ENCODE measurements at places on chromosomes 16 and 17.

- DNase-seq = no peak
Measured at GRCh38 chr17:55677446-55677845, 45.2 kb downstream of the TMEM100 start.

- no peak for DNase-seq
Measured at GRCh38 chr17:55295411-55296170, 30.8 kb downstream of the HLF start.

DNA sequence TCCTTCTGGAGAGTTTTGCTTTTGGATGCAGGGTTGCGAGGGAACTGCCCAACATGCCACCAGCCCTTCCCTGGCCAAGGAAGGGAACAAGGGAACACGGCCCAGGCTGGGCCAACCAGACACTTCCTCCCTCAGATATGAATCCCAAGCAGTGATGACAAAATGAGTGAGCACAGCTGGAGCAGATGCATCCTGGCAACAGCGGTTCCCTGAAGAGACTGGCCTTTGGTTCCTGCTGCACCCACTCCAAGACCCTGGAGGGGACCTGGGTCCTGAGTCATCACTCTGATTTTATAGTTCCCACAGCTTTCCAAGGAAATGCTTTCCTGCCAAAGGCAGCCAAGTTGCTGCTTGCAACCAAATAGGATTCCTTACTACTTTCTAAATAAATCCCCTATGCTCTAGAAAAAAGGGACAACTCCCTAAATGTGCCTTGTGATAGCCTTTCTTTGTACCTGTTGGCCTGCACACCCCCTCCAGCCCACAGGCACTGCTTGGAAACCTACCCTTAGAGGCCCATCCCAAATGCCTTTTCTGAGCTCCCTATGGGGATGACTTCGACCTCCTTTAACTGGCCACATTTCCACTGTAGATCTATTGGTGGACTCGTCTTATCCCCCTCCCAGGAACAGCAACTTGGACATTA lies 5.3 kb downstream of the ST3GAL2 start:
- DNase-seq = no peak

GRCh38 chr16:67190448-67191399 lies 788 bp upstream of the EXOC3L1 start:
- no peak for DNase-seq

- no peak for DNase-seq
Measured at GRCh38 chr17:28325211-28325610, 6.2 kb downstream of the TMEM97 start.

- DNase-seq = no peak
Measured at GRCh38 chr16:51868631-51869030, 678.3 kb downstream of the TOX3 start.

DNA sequence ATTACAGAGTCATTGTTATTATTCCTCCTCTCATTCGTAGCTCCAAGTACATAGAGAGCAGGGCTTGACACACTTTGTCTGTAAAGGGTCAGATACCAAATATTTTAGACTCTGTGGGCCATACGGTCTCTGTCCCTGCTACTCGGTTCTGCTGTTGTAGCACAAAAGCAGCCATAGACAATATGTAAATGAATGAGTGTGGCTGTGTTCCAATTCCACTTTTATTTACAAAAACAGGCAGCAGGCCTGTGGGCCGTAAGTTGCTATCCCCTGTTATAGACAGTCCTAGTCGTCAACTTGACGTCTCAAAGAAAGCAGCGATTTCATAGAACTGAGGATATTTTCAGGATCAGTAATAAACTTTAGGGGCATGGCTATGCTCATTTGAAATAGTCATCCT lies 161.6 kb downstream of the MSI2 start:
- no peak for DNase-seq

DNA sequence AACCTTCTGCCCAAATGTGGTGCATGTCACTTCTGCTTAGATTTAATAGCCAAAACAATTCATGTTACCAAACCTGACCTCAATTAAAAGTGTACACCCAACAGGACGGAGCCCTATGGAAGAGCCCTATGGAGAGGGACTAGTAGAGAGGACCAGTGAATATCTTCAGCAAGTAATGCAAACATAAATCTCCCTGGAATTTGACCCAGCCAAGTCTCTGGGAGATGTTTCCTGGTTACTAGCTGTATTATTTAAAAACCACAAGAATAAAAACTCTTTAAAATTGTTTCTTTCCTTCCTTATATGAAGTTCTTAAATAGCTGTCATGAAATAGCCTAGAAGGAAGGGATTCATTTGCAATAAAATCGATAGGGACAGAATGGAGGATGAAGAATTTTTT lies 255.8 kb downstream of the CDH11 start:
- no peak for DNase-seq

GRCh38 chr16:2816751-2817339 lies at the start of gene PRSS21:
TSS of gene PRSS21 (plus strand) at chr16:2817237. CDS start at chr16:2817269, 32 bp downstream.
- no peak for DNase-seq

GRCh38 chr16:83059237-83059636 lies 432.5 kb downstream of the CDH13 start:
- no peak for DNase-seq

DNA sequence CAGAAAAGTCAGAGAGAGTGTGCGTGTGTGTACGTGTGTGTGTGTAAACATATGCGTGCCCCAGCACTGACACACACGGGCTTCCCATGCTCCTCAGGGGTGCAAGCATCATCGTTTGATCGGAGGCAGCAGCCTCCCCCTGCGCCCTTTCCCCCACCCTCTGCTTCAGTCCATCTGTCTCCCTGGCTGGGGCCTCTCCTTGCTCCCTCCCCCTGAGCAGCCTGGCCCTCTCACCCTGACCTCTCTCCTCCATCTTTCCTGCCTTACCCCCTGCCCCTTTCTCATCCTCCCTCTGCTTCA lies 4.4 kb downstream of the STX1B start:
- no peak for DNase-seq

- DNase-seq = peak; percentile 77
Measured at GRCh38 chr17:2795441-2796163, 636 bp upstream of the RAP1GAP2 start.

- DNase-seq = no peak
Measured at GRCh38 chr17:8488491-8488890, 52.8 kb downstream of the NDEL1 start.

- DNase-seq = no peak
Measured at GRCh38 chr16:57432989-57433388, 14.2 kb downstream of the CIAPIN1 start.

DNA sequence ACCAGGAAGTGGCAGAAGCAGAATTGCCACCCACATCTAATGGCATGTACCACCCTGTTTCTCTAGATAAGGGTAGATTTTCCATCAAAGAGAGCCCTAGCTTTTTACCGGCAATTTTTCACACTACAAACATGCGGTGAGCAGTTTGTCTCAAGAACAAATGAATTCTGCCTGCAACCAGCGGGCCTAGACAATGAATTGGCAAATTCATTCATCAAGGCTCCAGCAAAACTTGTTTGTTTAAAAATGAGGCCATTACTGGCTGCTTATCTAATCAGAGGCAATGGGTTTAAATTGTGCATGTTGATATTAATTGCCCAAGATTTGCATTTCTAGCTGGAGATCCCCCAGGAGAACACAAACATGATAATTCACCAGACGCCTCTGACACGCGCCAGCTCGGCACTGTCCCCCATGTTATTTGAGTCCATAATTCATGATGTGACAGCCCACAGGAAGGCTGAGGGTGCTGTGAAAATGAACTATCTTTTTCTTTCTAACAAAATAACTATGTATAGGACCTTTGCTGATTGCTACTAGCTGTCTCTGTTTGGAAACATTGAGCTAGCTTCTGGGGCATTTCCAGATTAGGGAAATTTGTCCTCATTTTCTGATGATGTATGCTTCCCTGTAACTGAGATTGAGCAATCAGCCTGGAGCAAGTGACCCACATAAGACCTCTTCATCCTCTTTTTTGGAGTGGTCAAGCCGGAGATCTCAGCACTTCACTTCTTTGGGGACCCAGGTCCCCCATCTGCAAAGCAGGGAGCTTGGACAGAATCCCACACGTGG lies 80.8 kb downstream of the CNGB1 start:
- DNase-seq = peak; percentile 34

- no peak for DNase-seq
Measured at GRCh38 chr17:13462146-13462545, 139.6 kb downstream of the HS3ST3A1 start.

- peak; percentile 92 for DNase-seq
Measured at GRCh38 chr16:71895679-71896365, 491 bp downstream of the IST1 start.
